ENCODE measurements at places on chromosomes 2 and 18.

- ATAC-seq, result no peak
- no peaks in the 10 kb centered on the region for H3K27me3 ChIP-seq
- no peak overlapping the region for H3K4me3 ChIP-seq
- H3K36me3 ChIP-seq, result peaks cover 73% of the 10 kb centered on the region
Measured at GRCh38 chr2:216678813-216679657, 16.3 kb downstream of the IGFBP5 start.

DNA sequence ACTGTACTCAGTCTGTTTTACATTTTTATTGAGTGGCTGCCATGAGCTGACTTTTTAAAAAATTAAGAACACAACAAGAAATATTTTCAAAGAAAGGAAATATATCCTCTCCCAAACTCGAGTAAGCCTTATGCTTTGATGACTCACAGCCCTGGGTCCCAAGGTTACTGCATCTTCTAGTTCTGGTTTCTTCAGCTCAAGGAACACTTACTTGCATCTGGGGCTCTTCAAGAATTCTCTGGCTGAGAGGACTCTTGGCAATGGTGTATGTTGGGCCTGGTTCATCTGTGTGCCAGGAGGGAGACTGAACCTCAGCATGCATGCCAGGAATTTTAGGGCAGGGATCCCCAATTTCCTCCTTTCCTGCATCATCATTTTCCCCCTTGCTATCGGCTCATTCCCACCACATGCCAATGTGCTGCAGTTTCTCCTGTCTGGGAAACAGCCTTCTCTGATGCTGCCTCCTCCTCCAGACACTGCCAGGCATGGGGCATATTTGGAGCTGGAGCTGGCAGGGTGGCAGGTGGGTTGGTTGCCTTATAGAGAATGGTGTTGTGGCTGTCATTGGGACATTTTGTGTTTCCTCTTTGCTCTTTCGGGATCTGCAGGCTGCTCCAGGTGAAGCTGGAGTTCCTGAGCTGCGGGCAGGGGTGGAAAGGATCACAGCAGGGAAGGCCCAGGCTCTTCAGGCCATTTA is 192.2 kb upstream of the HS6ST1 start:
- H3K4me3 ChIP-seq, result no peak overlapping the region
- no peaks in the 10 kb centered on the region for H3K27me3 ChIP-seq
- H3K4me1 ChIP-seq, result no peaks in the 10 kb centered on the region
- H3K36me3 ChIP-seq, result no peaks in the 10 kb centered on the region

DNA sequence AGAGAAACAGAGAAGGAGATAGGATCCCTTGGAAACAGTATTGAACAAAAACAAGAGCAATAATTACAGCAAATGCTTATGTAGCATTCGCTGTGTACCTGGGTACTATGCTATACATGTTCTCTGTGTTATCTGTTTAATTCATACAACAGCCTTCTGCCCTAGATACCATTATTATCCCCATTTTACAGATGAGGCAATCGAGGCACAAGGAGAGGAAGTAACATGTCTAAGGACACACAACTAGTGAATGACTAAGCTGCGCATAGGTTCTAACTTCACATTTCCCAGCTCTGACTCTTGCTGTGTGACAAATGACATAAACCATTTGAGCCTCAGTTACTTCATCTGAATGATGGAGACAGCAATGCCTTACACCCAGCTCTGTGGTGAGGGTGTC is 70.5 kb downstream of the VSNL1 start:
- H3K27ac ChIP-seq, result no peak overlapping the region
- H3K36me3 ChIP-seq, result no peaks in the 10 kb centered on the region
- no peaks in the 10 kb centered on the region for H3K4me1 ChIP-seq
- no peak for ATAC-seq

DNA sequence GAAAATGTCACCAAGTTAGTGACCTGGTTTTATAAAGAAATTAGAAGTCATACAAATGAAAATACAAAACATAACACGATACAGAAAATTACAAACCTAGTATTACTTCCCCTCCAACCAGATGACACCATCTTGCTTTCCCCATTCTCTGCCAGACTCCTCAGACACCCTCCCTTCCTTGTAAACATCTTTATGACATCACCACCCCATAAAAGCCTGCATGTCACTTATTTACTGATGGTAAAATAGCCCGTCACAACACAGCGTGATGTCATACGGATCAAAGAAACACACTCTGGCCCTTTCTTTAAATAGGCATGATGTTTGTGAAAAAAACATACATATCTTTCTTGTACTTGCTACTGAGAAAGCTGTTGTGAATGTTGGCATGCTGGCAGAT is 254.8 kb upstream of the SOX11 start:
- H3K4me3 ChIP-seq, result no peak overlapping the region
- ATAC-seq, result no peak
- no peaks in the 10 kb centered on the region for H3K4me1 ChIP-seq
- no peaks in the 10 kb centered on the region for H3K27me3 ChIP-seq

GRCh38 chr2:84121-84520 is 37.8 kb upstream of the FAM110C start:
- H3K4me3 ChIP-seq, result no peak overlapping the region
- H3K27me3 ChIP-seq, result peaks cover 15% of the 10 kb centered on the region

GRCh38 chr2:134522496-134523455 is 196.0 kb downstream of the TMEM163 start:
- H3K36me3 ChIP-seq, result no peaks in the 10 kb centered on the region
- H3K27ac ChIP-seq, result no peak overlapping the region
- peaks cover 6% of the 10 kb centered on the region for H3K27me3 ChIP-seq
- H3K4me1 ChIP-seq, result no peaks in the 10 kb centered on the region
- ATAC-seq, result no peak

DNA sequence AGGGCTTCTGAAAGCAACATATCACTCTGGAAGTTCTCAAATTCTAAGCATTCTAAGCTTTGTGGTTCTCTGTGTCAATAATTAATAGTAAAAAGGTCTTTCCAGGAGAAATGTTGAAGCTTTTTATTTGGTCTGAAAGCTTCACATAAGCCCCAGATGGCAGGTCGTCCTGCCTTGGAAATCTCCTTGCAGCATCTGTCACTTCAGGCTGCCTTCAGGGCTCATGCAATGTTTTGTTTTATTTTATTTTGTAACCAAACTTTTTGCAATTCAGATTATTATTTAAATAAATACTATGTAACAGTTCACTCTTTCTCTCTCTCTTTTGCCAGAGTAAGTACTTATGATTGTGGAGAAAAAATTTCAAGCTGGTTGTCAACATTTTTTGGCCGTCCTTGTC is 46.7 kb upstream of the FHOD3 start:
- ATAC-seq, result no peak
- H3K36me3 ChIP-seq, result peaks cover 4% of the 10 kb centered on the region
- no peak overlapping the region for H3K27ac ChIP-seq
- no peaks in the 10 kb centered on the region for H3K4me1 ChIP-seq

DNA sequence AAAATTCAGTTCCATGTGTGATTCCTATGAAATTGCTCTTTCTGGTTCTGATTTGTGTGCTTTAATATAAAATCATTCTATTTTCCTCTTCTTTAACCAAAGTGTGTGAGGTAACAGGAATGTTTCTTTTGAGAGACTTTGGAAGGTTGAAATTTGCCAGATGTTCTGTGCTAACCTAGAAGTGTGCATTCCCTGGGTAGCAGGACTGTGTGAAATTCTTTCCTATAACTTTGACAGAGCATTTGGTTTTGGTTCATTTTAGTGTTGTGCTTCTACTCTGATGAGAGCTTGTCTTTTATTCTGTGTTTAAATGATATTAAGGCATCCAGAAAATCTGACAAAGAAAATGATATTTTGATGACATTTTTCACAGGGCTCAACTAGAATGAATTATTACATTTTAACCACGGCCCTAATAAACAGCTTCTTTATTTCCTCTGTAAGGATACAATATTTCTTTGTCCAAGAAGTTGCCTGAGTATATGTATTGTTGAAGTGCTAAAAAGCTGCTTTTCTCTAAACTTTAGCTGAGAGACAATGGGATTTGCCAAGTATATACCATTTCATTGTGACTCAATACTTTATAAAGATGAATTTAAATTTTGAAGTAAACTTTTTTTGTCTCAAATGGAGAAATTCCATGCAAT is 34.7 kb upstream of the DLX1 start:
- no peaks in the 10 kb centered on the region for H3K4me1 ChIP-seq
- H3K27ac ChIP-seq, result no peak overlapping the region
- no peaks in the 10 kb centered on the region for H3K27me3 ChIP-seq

- H3K4me3 ChIP-seq, result no peak overlapping the region
- H3K27ac ChIP-seq, result no peak overlapping the region
- H3K4me1 ChIP-seq, result no peaks in the 10 kb centered on the region
- no peaks in the 10 kb centered on the region for H3K36me3 ChIP-seq
Measured at GRCh38 chr2:2326068-2327040, 4.7 kb downstream of the MYT1L start.

DNA sequence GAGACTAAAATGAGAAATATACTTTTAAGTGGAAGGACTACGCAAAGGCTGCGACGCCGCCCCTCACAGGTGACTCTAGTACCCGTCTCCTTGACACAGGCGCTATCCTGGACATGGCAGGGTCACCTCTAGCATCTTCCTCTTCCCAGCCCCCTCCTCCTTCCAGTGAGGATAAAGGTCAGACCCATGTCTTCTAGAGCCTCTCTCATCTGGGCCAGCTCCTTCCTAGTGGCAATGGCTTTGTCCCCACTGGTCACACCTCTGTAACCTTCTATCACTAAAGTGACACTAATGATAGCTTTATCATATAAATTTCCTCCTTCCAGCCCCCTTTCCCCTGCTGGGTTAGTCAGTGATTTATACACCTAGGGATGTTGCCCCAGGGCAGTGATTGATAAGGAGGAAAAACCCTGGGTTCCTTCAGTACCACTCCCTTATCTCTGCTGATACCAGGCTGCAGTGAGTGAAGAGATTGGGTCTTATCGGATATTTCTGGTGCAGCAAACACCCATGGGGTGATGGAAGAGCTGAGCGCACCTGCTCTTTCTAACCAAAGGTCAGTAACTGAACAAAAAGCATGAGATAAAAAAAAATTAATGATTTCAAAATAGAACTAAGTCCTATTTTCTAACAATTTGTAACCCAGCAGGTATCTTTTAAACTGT is 62.0 kb upstream of the FZD5 start:
- no peak overlapping the region for H3K4me3 ChIP-seq
- no peaks in the 10 kb centered on the region for H3K27me3 ChIP-seq
- peaks cover 14% of the 10 kb centered on the region for H3K36me3 ChIP-seq
- H3K4me1 ChIP-seq, result peaks cover 15% of the 10 kb centered on the region

DNA sequence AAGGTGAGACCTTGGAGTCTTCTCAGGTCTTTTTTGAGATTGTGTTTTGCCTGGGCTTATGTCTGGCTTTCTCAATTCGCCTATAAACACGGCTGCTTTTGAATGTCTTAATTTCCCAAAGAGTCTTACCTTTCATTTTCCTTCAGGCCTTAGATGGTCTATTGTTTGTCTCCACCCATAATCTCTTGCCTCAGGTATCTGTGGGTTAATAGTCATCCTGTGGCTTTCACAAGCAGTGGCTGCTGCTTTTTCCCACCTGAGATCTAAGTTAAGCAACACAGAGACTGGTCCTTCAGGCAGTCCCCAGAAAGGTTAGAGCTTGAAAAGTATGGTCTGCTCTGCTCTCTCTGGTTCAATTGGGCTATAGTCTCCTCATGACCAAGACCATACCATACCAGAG is 275.3 kb downstream of the INSIG2 start:
- H3K36me3 ChIP-seq, result no peaks in the 10 kb centered on the region
- H3K4me1 ChIP-seq, result no peaks in the 10 kb centered on the region
- no peak overlapping the region for H3K4me3 ChIP-seq
- no peak for ATAC-seq
- H3K27me3 ChIP-seq, result no peaks in the 10 kb centered on the region

GRCh38 chr2:236830926-236831325 is 254.8 kb upstream of the COPS8 start:
- no peak overlapping the region for H3K4me3 ChIP-seq
- H3K27me3 ChIP-seq, result no peaks in the 10 kb centered on the region
- no peaks in the 10 kb centered on the region for H3K4me1 ChIP-seq
- no peak for ATAC-seq

- H3K4me1 ChIP-seq, result no peaks in the 10 kb centered on the region
- no peak overlapping the region for H3K27ac ChIP-seq
- peak; percentile 56 for ATAC-seq
- peaks cover 4% of the 10 kb centered on the region for H3K27me3 ChIP-seq
- H3K36me3 ChIP-seq, result no peaks in the 10 kb centered on the region
- no peak overlapping the region for H3K4me3 ChIP-seq
Measured at GRCh38 chr18:3481696-3482210, 31.8 kb downstream of the TGIF1 start.

DNA sequence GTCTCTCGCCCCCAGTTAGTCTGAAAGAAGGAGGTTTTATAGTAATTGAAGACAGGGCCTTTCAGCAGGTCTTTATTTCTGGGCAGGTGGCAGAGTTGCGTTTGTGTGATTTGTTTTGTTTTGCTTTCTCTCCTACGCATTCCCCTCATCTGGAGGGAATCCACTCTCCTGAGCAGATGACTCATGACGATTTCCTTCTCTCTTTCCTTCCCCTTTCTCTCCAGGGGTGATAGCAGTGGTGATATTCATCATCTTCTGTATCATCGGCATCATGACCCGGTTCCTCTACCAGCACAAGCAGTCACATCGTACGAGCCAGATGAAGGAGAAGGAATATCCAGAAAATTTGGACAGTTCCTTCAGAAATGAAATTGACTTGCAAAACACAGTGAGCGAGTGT is 888.8 kb downstream of the CNTNAP5 start:
- no peaks in the 10 kb centered on the region for H3K36me3 ChIP-seq
- no peaks in the 10 kb centered on the region for H3K4me1 ChIP-seq
- H3K4me3 ChIP-seq, result no peak overlapping the region
- ATAC-seq, result no peak
- no peak overlapping the region for H3K27ac ChIP-seq

GRCh38 chr2:225334514-225334913 is 65.0 kb upstream of the NYAP2 start:
- no peak for ATAC-seq
- no peaks in the 10 kb centered on the region for H3K36me3 ChIP-seq
- H3K27ac ChIP-seq, result no peak overlapping the region
- no peaks in the 10 kb centered on the region for H3K4me1 ChIP-seq

DNA sequence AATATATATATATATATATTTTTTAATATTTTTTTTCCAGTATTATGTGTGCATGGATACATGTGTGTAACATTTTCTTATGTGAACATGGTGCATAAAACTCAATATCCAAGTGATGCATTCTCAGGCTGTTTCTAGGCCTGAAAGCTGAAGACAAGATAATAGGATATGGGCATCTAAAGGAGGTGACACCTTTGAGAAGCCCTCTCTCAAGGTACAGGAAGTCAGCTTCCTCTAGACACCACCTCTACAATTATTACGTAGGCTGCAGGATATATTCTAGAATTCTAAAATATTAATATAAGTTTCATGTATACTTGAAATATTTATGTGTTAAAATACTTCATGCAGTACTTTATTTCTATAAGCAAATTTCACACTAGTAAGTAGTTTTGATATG is 327.5 kb downstream of the PTPRM start:
- no peak overlapping the region for H3K4me3 ChIP-seq
- no peak for ATAC-seq

DNA sequence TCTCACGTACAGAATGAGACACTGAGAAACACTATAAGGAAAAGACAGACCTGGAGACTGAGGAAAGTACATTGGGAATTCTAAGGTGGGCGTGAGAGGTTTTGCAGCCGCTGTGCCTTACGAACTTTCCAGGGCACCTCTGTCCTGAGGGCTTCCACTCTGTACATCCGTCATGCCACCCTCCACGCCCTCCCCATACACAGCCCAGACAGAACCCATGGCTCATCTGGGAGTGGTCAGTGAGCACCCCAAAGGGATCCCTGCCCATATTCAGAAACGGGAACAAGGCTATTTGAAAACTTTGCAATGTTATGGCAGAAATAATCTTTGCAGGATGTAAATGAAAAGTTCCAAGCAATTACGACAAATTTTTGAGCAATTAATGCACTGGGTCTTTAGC is 95.4 kb upstream of the ZNF532 start:
- no peak for ATAC-seq
- H3K4me1 ChIP-seq, result no peaks in the 10 kb centered on the region
- H3K36me3 ChIP-seq, result no peaks in the 10 kb centered on the region
- H3K27ac ChIP-seq, result no peak overlapping the region
- no peak overlapping the region for H3K4me3 ChIP-seq
- H3K27me3 ChIP-seq, result peaks cover 6% of the 10 kb centered on the region
